Activated B cell treated with CpG ODN at 0.5 μM for 24 hours (primary cell): ENCODE measurements at places on chromosomes 3 and 15. TPM values are rescaled to one million over a fixed set of nuclear protein-coding genes. Genes with fewer than 3 reads are reported as not detected.
A peak's percentile ranks its signal among the peaks of the same experiment; 100 is the strongest.

The P2RY1 gene
- 0.20 TPM in 2 replicates for total RNA-seq

DNA sequence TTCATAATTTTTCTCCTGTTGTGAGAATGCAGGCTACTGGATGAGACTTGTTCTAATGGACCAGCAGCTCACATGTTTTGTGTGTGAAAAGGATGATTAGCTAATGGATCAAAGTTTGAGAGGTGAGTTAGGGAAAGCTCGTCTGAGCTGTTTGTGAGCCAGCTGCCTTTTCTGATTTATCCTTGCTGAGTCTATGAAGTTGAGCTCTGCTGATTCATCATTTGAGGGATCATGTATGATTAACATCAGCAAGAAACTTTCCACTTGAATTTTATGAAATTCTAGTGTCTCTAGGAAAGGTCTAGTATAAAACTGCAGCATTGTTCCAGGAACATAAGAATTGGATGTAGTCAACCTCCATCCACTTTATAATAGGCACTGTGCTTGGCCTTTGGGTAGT is 698.7 kb downstream of the NTRK3 start:
- H3K27ac ChIP-seq, result no peak overlapping the region
- DNase-seq, result no peak
- H3K4me3 ChIP-seq, result no peak overlapping the region

DNA sequence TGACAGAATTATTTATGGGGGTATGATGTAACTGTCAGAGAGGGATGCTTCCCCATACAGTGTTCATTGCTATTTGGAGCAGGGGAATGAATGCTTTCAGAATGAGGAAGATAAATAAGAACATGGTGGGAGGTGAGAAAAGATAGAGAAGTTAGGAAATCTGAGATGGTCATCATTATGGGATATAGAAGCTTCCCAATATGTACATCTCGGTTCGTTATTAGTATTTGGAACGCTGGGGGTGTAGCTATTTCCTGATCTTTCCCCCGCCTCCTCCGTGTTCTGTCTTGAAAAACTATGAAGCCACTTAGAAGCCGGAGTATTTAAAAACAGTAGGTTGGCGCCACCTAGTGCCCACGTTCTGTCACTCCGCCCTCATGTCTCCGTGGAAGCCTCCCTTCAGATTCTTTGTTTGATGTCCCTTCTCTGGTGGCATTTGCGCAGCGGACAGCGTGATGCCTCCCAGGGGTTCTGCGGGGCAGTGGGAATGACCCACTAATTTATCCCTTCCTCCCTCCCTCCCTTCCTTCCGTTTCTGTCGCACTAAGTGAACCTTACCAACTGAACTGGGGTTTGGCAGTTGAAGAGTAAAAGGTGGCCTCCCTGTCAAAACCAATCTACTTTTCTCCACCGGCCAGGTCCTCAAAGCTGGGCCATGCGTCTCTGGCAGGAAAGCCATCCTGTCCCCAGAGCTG is 184.5 kb downstream of the FEZF2 start:
- no peaks in the 10 kb centered on the region for H3K36me3 ChIP-seq
- peak; percentile 27 for DNase-seq
- peaks cover 7% of the 10 kb centered on the region for H3K4me1 ChIP-seq
- H3K27me3 ChIP-seq, result no peaks in the 10 kb centered on the region
- H3K4me3 ChIP-seq, result no peak overlapping the region

DNA sequence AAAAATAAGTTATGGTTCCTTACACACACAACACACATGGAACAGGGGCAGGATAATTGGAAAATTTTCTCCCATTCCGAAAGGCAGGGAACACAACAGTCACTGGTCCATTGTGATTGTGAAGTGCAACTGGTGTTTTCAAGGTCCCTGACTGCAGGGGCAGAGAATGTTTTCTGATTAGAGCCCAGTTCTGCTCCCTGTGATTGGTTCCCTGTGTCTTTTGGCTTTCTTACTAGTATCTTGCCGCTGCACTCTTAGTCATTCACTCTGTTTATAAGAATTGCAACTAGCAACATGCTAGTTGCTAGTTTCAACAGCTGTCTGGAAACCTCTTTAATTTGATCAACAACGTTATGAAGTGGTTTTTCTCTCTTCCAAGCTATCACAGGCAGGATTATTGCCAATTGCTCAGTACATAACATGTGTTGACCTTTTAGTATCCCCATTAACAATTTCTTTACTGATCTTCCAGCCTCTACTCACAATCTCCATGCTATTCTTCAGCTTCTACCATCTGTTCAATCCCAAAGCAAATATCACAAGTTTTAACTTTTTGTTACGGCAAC is 177.5 kb downstream of the EPHA6 start:
- DNase-seq, result no peak
- H3K27ac ChIP-seq, result no peak overlapping the region
- no peaks in the 10 kb centered on the region for H3K27me3 ChIP-seq
- H3K4me1 ChIP-seq, result no peaks in the 10 kb centered on the region
- no peaks in the 10 kb centered on the region for H3K36me3 ChIP-seq

- H3K27me3 ChIP-seq, result peaks cover 5% of the 10 kb centered on the region
- no peaks in the 10 kb centered on the region for H3K36me3 ChIP-seq
- no peak for DNase-seq
- no peak overlapping the region for H3K4me3 ChIP-seq
- no peaks in the 10 kb centered on the region for H3K4me1 ChIP-seq
These were observed 178.4 kb upstream of the SUCLG2 start for GRCh38 chr3:67832817-67833216.

DNA sequence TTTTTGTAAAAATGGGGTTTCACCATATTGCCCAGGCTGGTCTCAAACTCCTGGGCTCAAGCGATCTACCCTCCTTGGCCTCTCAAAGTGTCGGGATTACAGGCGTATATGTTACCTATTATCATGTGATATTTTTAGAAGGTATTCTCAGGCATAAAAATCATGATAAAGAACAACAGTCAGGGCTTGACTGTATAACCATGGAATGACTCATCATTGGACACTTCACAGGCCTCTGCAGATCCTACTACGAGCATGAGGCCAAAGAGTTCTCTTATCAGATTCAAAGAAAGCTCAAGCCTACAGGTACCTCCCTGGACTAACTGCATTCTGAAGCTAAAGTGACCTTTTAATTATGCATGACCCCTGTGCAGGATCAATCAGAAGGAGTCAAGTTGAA is 91.7 kb upstream of the PRICKLE2 start:
- no peak for DNase-seq
- H3K4me3 ChIP-seq, result no peak overlapping the region
- H3K36me3 ChIP-seq, result no peaks in the 10 kb centered on the region
- no peaks in the 10 kb centered on the region for H3K27me3 ChIP-seq
- H3K4me1 ChIP-seq, result no peaks in the 10 kb centered on the region

GRCh38 chr3:155843569-155843968 is 10.7 kb downstream of the SLC33A1 start:
- H3K27me3 ChIP-seq, result no peaks in the 10 kb centered on the region
- peaks cover 16% of the 10 kb centered on the region for H3K36me3 ChIP-seq
- H3K4me3 ChIP-seq, result no peak overlapping the region
- H3K27ac ChIP-seq, result no peak overlapping the region
- DNase-seq, result no peak
- H3K4me1 ChIP-seq, result peaks cover 23% of the 10 kb centered on the region

- peak within 1 kb of the TSS; percentile 98 for H3K4me3 ChIP-seq
- H3K4me1 ChIP-seq, result peaks cover 62% of the 10 kb centered on the region
- H3K27me3 ChIP-seq, result no peaks in the 10 kb centered on the region
- H3K27ac ChIP-seq, result peak within 1 kb of the TSS; percentile 91
- peak; percentile 64 for DNase-seq
- H3K36me3 ChIP-seq, result peaks cover 31% of the 10 kb centered on the region
These were observed at the start of the genes GORASP1 and TTC21A for GRCh38 chr3:39107388-39108199. Gene GORASP1 (minus strand): TSS chr3:39107627. CDS start chr3:39107541, 86 bp downstream. Gene TTC21A (plus strand): TSS chr3:39107680. CDS start chr3:39107838, 158 bp downstream.
